ENCODE measurements at places on chromosomes 5 and 9.
A peak's percentile ranks its signal among the peaks of the same experiment; 100 is the strongest.

DNA sequence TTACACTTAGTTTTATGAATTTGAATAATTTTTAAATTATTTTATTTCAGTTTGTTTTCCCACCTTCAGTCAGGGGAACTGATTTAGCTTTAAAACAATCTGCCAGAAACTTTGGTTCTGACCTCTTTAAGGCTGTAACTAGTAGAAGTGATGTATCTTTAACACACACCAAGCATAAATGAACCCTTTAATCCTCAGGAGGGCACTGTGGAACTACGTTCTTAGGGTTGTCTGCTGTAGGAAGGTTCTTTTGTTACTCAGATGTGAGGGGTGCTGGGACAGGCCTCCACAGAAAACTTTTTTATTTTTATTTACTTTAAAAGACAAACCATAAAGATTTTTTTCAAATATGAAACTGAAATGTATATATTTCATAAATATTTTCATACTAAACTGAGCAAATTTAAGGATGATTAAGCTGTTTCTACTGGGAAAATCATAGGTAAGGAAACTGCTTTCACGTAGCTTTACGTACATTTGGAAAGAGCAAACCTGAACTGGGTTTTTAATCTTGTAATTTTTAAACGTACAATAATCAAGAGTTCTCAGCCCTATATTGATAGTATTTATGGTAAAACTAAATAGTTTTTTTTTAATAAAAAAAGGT lies 5.3 kb downstream of the KLF4 start:
- DNase-seq: peak; percentile 94

GRCh38 chr9:120524863-120525262 lies 55.1 kb downstream of the CDK5RAP2 start:
- DNase-seq: no peak

GRCh38 chr5:124341066-124341858 lies 405.2 kb downstream of the ZNF608 start:
- no peak for DNase-seq

GRCh38 chr9:95854386-95855020 lies 21.0 kb upstream of the ERCC6L2 start:
- peak; percentile 69 for DNase-seq

- no peak for DNase-seq
These were observed 42.5 kb downstream of the FNIP1 start for GRCh38 chr5:131754363-131754762.

- no peak for DNase-seq
These were observed 38.0 kb downstream of the KCNV2 start for GRCh38 chr9:2755285-2755684.

DNA sequence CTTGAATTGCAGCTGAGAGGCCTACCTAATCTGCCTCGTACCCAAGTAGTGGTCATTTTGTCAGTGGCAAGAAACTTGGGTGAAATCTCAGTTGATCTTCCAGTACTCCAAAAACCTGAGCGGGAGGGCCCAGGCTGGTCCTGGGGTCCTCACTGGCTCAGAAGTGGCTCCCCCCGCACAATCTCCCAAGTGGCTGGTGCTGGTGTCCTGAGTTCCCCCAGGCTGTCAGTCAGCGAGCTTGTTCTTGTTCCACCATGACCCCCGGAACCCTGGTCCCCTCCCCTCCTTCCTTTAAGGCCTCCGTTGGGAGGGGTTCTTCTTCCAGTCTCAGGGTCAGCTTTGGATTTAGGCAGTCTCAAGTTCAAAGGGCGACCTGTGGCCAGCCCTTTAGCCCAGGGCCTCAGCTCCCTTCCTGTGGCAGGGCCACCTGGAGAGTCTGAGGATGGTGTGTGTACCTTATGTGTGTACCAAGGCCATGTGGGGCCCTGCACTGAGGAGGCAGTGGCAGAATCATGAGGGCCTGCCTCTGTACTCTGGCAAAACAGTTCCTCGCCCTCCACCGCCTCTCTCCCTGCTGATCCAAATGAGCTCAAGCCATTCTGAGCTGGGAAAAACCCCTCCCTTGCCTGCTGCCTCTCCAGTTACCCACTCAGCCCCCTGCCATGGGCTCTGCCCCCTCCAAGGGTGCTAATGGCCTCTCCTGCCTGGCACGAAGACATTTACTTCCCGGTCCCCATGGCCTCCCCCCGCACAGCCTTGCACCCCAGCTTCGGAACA lies 4.5 kb upstream of the DBN1 start:
- DNase-seq: no peak

DNA sequence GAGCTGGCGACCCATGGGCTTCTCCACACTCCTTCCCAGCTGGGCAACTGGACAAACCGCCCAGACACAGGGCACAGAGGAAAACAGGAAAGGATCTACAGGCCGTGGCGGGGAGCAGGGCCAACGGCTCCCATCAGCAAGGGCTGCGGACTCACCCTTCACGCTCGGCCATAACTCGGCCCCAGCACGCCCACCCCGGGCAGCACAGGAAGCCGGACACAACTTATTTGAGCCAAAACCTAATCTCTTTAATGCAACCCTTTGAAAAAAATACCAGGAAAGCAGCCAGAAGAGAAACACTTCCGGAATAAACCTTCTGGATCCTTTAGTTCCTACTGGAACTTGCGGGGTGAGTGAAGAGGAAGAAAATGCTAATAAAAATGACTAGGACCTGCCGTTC lies 59.9 kb downstream of the VAV2 start:
- DNase-seq: peak; percentile 51

DNA sequence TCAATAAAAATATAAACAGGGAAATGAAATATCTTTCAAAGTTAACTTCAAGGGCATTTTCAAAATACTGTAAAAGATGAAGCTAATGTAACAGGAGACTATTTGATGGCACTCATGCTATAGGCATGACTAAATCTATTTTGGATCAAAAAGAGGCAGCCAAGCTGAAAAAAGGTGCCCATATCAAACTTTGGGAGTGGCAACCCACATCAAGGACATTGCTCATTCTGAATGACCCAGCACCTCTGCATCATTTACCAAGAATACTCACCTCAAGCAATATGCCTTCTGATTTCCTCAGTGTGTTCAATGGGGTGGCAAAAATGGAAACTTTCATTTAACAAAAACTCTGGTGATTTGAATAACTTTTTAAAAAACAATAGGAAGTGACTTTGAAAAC lies 853.3 kb downstream of the TLE1 start:
- no peak for DNase-seq

All from fibroblast of the aortic adventitia (primary cell).